ENCODE measurements at places on chromosomes 12 and 14.

DNA sequence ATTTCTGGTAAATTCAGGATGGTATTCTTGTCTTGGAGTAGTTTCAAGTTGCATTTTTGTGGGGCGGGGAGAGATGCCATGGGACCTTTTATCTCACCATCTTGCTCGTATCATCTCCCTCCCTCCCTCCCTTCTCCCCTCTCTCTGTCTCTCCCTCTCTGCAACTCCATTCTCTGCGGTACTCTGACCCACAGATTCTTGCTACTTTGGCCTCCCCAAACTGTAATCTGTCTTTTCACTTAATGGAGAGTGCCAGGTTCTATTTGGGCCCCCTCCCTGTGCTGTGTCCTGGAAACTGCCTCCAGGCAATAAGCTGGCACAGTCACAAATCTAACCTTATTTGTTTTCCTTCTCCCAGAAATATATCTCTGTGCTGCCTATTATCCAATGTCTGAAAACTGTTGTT, 175.2 kb downstream of the PAWR start:
- DNase-seq, result no peak

- no peak for DNase-seq
These were observed 136.1 kb upstream of the RAP1B start for GRCh38 chr12:68474467-68475204.

DNA sequence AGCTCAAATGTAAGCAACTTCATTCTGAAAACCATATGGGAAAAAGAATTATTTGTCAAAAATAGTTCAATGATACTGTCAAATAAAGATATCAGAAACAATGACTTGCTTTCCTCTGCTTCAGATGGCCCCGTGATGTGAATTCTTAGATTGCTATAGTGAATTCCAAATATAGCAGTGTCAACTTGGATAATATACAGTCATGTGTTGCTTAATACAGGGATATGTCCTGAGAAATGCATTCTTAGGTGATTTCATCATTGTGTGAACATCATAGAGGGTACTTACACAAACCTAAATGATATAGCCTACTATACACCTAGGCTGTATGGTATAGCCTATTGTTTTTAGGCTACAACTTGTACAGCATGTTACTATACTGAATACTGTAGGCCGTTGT, 108.7 kb upstream of the MIS18BP1 start:
- no peak for DNase-seq

- DNase-seq, result no peak
These were observed 4.6 kb downstream of the ESR2 start for GRCh38 chr14:64289571-64289970.

GRCh38 chr12:108414021-108414420, 74.9 kb upstream of the CMKLR1 start:
- no peak for DNase-seq

GRCh38 chr12:107368586-107368985, 275.2 kb upstream of the CRY1 start:
- DNase-seq, result no peak

DNA sequence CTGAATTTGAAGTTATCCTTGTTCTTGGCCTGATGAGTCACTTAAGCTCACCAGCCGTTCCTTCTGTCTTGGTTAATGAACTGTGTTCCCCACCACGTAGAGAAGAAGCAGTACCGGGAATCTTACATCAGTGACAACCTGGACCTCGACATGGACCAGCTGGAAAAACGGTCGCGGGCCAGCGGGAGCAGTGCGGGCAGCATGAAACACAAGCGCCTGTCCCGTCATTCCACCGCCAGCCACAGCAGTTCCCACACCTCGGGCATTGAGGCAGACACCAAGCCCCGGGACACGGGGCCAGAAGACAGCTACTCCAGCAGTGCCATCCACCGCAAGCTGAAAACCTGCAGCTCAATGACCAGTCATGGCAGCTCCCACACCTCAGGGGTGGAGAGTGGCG, 68.2 kb downstream of the FRMD6 start:
- DNase-seq, result no peak

- no peak for DNase-seq
These were observed 72.0 kb downstream of the BMP4 start for GRCh38 chr14:53884601-53885000.

DNA sequence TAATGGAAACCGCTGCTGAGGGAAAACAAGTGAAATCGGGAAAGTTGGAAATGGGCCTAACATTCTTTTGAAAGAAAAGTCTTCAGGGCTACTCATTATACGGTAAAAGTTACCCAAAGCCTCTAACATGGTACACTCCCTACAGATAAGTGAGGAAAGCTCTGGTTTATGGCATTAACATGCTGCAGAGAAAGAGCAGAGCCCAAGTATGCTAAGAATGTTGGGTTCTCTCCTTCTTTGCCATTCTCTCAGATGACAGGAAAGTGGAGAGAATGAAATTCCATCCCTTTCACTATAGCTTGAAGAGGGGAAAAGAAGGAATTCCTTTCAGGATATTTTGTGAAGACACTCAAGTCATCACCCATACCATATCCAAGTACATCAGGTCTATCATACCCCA, 348.0 kb downstream of the SEC23A start:
- DNase-seq, result no peak

GRCh38 chr12:57175428-57176138, 28.2 kb upstream of the LRP1-AS start:
- DNase-seq, result no peak

- DNase-seq, result no peak
These were observed 125.9 kb downstream of the ALX1 start for GRCh38 chr12:85405781-85406522.

All from activated CD8-positive, alpha-beta memory T cell treated with anti-CD3 and anti-CD28 coated beads for 1 hour (primary cell).